ENCODE measurements at places on chromosomes 1 and 21.

DNA sequence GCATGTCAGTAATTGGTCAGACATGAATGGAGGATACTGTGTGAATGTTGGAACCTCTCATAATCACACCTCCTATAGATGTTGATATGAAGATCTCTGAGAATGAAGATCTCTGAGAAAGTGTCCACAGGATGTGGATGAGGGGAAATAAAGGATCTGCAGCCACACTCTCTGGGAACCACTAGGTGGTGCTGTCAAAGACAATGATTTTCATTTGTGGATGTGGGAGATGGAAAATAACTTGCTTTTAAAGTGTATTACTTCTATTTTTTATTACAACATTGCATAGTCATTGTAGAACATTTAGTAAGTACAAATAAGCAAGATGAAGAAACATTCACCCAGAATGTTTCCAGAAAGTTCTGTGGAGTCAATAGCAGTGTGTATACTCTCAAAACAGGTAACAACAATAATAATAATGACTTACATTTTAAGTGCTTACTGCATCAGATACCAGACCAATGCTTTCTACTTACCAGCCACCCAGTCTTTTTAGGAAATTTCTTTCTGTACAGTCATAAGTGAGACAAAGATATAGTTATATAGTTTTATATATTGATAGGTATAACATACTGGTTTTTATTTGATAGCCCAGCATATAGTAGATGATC lies 128.2 kb downstream of the ATG4C start:
- DNase-seq = no peak
- H3K4me3 ChIP-seq = no peak overlapping the region
- H3K27me3 ChIP-seq = peaks cover 3% of the 10 kb centered on the region
- no peaks in the 10 kb centered on the region for H3K36me3 ChIP-seq
- no peak overlapping the region for H3K27ac ChIP-seq

DNA sequence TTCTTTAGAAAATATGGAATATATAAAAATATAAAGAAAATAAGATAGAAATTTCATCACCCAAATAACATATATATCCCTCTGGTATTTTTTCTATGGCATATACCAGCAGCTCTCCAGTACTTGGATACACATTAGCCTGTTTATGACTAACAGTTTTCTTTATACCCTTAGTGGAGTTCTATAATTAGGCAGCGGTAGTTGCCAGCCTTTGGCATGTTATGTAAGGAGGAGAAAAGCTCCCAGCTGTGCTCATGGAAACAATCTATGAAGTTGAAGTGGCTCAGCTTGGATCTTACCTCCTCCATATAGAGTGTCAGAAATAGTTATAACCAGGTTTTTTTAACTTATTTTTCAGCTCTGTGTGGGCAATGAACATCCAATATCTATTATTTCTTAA lies 1636.8 kb downstream of the AMY1C start:
- no peaks in the 10 kb centered on the region for H3K27me3 ChIP-seq
- no peak overlapping the region for H3K27ac ChIP-seq
- no peak overlapping the region for H3K4me3 ChIP-seq
- H3K4me1 ChIP-seq = no peaks in the 10 kb centered on the region
- no peaks in the 10 kb centered on the region for H3K36me3 ChIP-seq

- H3K36me3 ChIP-seq = no peaks in the 10 kb centered on the region
- no peaks in the 10 kb centered on the region for H3K27me3 ChIP-seq
- no peak for DNase-seq
- no peak overlapping the region for H3K27ac ChIP-seq
- no peak overlapping the region for H3K4me3 ChIP-seq
Observed at GRCh38 chr1:23198373-23198772, 18.9 kb downstream of the HTR1D start.

- H3K36me3 ChIP-seq = no peaks in the 10 kb centered on the region
- no peak for DNase-seq
- H3K4me1 ChIP-seq = peaks cover 41% of the 10 kb centered on the region
Observed at GRCh38 chr1:154969246-154969645, 1.3 kb downstream of the SHC1 start.

DNA sequence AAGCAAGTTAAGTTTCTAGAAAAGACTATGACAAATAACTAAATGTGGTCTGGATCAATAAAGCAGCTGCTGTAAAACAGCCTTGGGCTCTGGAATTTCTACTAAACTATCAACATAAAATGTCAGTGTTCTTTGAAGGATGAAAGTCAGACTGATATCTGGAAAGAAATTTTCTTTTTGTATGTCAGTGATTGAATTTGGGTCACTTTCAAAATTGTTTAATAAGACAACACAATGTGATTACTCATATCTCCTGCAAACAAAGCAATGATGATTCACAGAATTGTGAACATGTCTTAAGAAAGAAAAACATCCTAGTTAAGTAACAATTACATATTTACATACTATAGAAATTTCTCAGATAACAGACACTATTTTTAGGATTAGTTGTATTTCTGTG lies 826.4 kb downstream of the PLA2G4A start:
- H3K27me3 ChIP-seq = no peaks in the 10 kb centered on the region
- H3K4me3 ChIP-seq = no peak overlapping the region
- no peaks in the 10 kb centered on the region for H3K4me1 ChIP-seq
- H3K36me3 ChIP-seq = no peaks in the 10 kb centered on the region

DNA sequence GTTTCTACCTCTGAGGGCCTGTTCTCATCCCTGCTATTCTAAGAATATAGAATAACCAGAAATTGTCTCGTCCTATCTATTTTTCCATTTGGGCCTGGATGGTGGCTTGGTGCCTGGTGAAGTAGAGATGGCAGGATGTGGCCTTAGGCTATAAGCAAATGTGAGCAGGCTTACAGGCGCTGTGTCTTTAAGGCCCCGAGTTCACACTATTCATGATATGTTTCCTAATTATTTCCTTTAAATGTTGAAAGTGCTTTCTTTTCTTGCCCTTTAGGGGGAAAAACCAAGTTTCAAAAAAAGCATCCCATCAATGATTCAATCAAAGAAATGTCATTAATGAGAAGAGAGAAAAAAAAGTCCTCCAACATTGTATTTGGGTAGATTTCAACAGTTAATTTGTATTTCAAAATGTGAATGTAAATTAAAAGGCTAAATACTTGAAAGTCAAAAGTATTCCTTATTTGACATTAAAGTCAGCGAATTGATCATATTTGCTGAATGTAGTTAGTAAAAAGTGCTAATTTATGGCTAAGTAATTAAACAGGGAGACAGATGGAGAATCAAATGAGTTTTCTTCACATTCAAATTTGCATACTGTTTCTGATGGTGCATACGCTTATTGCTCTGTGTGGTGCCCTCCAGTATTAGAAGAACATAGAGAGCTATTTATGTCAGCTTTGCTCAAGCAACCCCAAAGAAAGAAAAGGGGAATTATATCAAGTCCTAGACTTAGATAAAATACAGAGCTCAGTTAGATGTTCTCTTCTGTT lies 34.0 kb upstream of the HUNK start:
- DNase-seq = no peak
- no peak overlapping the region for H3K27ac ChIP-seq
- no peaks in the 10 kb centered on the region for H3K36me3 ChIP-seq
- H3K4me3 ChIP-seq = no peak overlapping the region
- no peaks in the 10 kb centered on the region for H3K27me3 ChIP-seq
- no peaks in the 10 kb centered on the region for H3K4me1 ChIP-seq

- no peaks in the 10 kb centered on the region for H3K36me3 ChIP-seq
- no peak overlapping the region for H3K4me3 ChIP-seq
- DNase-seq = no peak
- H3K27ac ChIP-seq = no peak overlapping the region
Observed at GRCh38 chr1:157274698-157275534, 136.7 kb upstream of the ETV3 start.

GRCh38 chr1:100400404-100400803 lies 48.1 kb downstream of the CDC14A start:
- no peaks in the 10 kb centered on the region for H3K27me3 ChIP-seq
- H3K4me3 ChIP-seq = no peak overlapping the region
- H3K36me3 ChIP-seq = no peaks in the 10 kb centered on the region
- peak; percentile 30 for DNase-seq

DNA sequence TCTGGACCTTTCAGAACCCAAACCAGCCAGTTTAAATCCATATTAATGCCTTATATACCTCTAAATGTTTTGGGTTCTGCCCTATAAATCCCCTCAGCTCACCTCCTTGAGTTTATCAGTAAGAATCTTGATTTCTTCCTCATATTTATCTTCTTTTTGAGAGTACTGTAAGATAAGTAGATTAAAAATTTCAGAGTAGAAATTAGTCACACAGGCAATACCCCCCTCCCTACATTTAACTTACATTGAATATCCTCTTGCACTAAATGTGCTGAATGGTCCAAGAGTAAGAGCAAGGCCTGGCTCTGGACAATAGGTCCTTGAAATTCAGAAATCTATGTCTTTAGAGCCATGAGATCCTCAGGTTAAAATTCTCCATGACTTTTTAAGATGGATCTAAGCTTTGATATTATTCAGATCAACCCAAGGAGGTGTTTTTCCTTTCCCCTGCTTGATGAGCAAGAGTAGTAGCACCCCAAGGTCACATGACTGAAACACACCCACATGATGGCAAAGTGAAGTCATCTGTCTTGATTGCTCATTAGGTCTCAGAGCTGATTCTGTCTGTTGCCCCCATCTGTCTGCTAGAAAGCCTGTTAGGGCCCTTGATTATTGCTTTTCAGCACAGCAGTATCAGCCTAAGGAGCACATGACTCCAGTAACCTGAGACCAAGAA lies 15.8 kb upstream of the NUP210L start:
- no peaks in the 10 kb centered on the region for H3K27me3 ChIP-seq
- no peak for DNase-seq
- H3K4me3 ChIP-seq = no peak overlapping the region
- peaks cover 100% of the 10 kb centered on the region for H3K36me3 ChIP-seq

- H3K36me3 ChIP-seq = no peaks in the 10 kb centered on the region
- no peak overlapping the region for H3K4me3 ChIP-seq
- DNase-seq = peak; percentile 88
- no peak overlapping the region for H3K27ac ChIP-seq
Observed at GRCh38 chr1:3695326-3696217, 43.3 kb downstream of the TP73 start.

DNA sequence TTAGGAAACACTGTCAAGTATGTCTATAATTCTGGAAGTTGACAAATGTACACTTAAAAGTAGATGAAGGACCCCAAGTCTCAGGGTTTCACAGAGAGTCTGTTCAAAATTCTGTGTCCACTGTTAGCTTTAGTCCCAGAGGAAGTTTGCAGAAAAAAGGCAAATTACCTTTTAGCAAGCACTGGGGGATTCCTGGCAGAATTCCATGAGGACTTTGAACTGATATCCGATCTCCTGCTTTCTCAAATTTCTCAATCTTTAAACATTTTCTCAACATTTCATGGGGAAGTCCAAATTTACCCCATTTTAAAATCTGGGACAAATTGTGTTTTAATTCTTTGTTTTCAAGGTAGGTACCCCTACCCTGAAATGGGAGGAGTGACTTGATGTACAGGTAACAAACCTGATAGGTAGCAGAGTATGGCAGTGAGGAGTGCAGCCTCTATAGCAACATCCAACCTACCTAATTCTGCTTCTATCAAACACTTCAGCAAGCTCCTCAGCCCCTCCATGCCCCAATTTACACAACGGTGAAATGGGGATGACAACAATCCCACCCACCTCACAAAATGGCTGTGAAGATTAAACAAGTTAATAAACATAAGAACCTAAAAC lies 344.9 kb downstream of the OMA1 start:
- H3K36me3 ChIP-seq = no peaks in the 10 kb centered on the region
- no peaks in the 10 kb centered on the region for H3K4me1 ChIP-seq
- no peak for DNase-seq
- no peak overlapping the region for H3K4me3 ChIP-seq

DNA sequence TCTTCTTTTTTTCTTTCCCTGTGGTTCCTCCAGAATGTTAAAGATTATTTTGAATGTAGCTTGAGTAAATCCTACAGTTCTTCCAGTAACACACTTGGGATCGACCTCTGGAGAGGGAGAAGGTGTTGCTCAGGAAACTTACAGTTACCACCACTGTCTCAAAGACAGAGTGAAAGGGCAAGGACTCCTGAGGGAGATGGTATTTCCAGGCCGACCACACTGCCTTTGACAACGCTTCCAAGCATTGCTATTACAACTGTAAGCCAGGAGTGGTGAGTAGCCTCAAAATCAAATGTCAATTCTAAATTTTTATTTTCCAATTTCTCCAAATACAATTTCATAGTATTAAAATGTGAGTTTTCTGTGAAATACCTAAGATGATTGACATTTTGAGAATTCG lies 125.9 kb downstream of the PDE4B start:
- no peaks in the 10 kb centered on the region for H3K4me1 ChIP-seq
- DNase-seq = no peak

- H3K4me1 ChIP-seq = no peaks in the 10 kb centered on the region
- no peaks in the 10 kb centered on the region for H3K36me3 ChIP-seq
- no peak overlapping the region for H3K4me3 ChIP-seq
- H3K27me3 ChIP-seq = no peaks in the 10 kb centered on the region
Observed at GRCh38 chr1:93033785-93034184, 45.3 kb upstream of the MTF2 start.

- no peak overlapping the region for H3K27ac ChIP-seq
- no peaks in the 10 kb centered on the region for H3K27me3 ChIP-seq
- no peaks in the 10 kb centered on the region for H3K4me1 ChIP-seq
- H3K4me3 ChIP-seq = no peak overlapping the region
- DNase-seq = no peak
- H3K36me3 ChIP-seq = no peaks in the 10 kb centered on the region
Observed at GRCh38 chr1:189693140-189693539, 784.5 kb downstream of the BRINP3 start.

GRCh38 chr1:86069757-86070145 lies 86.8 kb downstream of the COL24A1 start:
- no peaks in the 10 kb centered on the region for H3K36me3 ChIP-seq
- no peaks in the 10 kb centered on the region for H3K4me1 ChIP-seq
- no peak for DNase-seq
- no peak overlapping the region for H3K4me3 ChIP-seq
- no peaks in the 10 kb centered on the region for H3K27me3 ChIP-seq

- H3K27me3 ChIP-seq = no peaks in the 10 kb centered on the region
- no peak for DNase-seq
- H3K36me3 ChIP-seq = no peaks in the 10 kb centered on the region
- H3K27ac ChIP-seq = no peak overlapping the region
Observed at GRCh38 chr1:14261395-14261794, 337.1 kb upstream of the KAZN start.

- no peak overlapping the region for H3K4me3 ChIP-seq
- H3K36me3 ChIP-seq = no peaks in the 10 kb centered on the region
- no peak overlapping the region for H3K27ac ChIP-seq
- no peaks in the 10 kb centered on the region for H3K4me1 ChIP-seq
- no peaks in the 10 kb centered on the region for H3K27me3 ChIP-seq
Observed at GRCh38 chr1:225944951-225945350, 3.9 kb upstream of the LEFTY2 start.

DNA sequence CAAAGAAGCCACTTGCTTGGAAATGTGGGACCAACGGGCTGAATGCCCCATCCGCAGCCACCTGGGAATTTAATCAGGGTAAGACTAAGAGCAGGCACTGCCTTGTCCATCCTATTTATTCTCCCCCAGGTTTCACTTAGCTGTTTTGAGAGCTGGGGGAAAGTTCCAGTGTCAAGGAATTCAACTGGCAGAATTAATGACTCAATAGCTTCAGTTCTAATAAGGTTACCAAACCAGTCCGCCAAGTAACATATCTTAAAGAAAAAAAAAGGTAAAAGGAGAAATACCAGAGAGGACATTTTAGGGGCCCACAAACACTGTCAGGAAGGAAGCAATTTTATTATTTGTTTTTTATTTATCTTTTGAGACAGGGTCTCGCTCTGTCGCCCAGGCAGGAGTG lies 157.6 kb upstream of the SOD1 start:
- no peaks in the 10 kb centered on the region for H3K27me3 ChIP-seq
- no peaks in the 10 kb centered on the region for H3K4me1 ChIP-seq
